ENCODE measurements at places on chromosomes 2 and 18. TPM values are rescaled to one million over a fixed set of nuclear protein-coding genes. Genes with fewer than 3 reads are reported as not detected.

Gene KCNJ3
- polyA plus RNA-seq = 0.39 TPM

DNA sequence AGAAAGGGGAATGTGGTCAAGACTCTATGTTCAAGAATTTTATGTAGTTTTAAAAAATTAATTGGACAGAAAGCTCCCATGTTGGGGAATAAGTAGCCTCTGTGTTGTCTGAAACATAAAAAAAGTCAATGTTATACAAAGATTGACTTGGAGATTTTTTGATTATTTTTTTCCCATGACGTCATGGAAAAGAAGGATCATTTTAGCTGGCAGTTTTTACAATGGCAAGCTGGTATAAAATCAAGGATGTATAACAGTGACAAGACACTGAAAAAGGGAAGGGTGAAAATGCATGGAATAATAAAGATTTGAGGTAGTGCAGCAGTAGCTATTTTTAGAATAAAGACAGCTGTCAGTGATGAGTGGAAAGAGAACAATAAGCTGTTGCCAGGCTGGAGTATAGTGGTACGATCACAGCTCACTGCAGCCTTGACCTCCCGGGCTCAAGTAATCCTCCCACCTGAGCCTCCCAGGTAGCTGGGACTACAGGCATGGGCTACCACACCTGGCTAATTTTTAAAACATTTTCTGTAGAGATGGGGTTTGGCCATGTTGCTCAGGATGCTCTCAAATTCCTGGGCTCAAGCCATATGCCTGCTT, 9.2 kb downstream of the SLC39A10 start:
- no peaks in the 10 kb centered on the region for H3K27me3 ChIP-seq
- DNase-seq = no peak
- no peaks in the 10 kb centered on the region for H3K4me1 ChIP-seq
- no peak overlapping the region for H3K4me3 ChIP-seq
- H3K36me3 ChIP-seq = no peaks in the 10 kb centered on the region
- no peak overlapping the region for H3K27ac ChIP-seq

DNA sequence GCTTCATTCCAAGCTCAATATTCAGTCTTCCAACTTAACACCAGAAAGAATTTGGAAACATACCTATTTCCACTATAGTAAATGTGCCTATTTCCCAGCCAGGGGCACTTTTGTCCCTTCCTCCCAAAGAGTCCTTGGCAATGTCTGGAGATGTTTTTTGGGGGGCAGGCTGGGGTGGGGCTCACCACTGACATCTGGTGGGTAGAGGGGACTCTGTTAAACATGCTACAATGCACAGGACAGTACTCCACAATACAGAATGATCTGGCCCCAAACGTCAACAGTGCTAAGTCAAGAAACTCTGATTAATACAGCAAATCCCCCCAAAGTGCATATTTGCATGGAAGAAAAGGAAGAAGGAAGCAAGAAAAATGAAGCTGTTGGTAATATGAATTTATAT, 61.7 kb downstream of the SMIM21 start:
- H3K27ac ChIP-seq = no peak overlapping the region
- H3K4me1 ChIP-seq = no peaks in the 10 kb centered on the region
- DNase-seq = no peak
- no peak overlapping the region for H3K4me3 ChIP-seq
- H3K27me3 ChIP-seq = no peaks in the 10 kb centered on the region

GRCh38 chr2:174836377-174836994, 72.2 kb upstream of the CHRNA1 start:
- no peak for DNase-seq
- no peaks in the 10 kb centered on the region for H3K27me3 ChIP-seq
- H3K36me3 ChIP-seq = no peaks in the 10 kb centered on the region
- no peak overlapping the region for H3K4me3 ChIP-seq
- H3K4me1 ChIP-seq = no peaks in the 10 kb centered on the region

DNA sequence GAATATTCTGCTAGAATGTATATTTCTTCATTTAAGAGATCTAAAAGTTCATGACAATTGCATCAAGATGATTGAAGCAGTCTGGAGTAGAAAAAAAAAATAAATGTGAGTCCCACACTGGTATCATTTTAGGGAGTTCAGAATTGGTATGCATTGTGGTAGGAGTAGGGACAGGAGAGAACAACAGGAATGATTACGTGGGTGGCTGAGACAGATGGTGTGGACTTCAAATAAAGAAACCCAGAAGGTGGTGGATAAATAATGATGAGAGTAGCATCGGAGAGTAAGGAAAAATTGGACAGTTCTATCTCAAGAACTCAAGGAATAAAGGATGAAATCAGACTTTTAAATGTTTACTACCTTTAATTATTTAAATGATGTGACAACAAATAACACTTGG, 289.6 kb downstream of the GALNT13 start:
- no peaks in the 10 kb centered on the region for H3K27me3 ChIP-seq
- no peak overlapping the region for H3K27ac ChIP-seq
- no peak overlapping the region for H3K4me3 ChIP-seq
- no peaks in the 10 kb centered on the region for H3K4me1 ChIP-seq
- no peaks in the 10 kb centered on the region for H3K36me3 ChIP-seq

DNA sequence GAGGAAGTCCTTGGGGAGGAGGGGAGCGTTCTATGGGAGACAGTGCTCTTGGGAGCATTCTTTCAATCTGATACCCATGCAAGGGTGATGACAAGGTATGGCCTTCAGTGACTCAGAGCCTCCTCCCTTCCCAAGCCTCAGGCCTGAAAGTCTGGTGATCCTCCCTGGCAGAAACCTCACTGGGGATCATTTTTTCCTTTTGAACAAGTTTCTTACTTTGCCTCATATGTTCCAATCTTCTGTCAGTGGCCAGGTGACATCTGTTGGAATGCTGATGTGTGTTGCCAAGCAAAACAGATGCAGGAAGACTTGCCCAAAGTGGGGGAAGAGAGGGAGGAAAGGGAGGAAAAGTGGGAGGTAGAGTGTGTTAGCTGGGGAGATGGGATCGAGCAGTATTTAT, 224.8 kb downstream of the NEDD4L start:
- H3K27ac ChIP-seq = no peak overlapping the region
- H3K4me1 ChIP-seq = peaks cover 7% of the 10 kb centered on the region
- no peaks in the 10 kb centered on the region for H3K36me3 ChIP-seq
- H3K27me3 ChIP-seq = no peaks in the 10 kb centered on the region
- DNase-seq = no peak
- H3K4me3 ChIP-seq = no peak overlapping the region

All from liver (tissue), 10 donors.